ENCODE measurements at places on chromosomes 16 and 17. TPM values are rescaled to one million over a fixed set of nuclear protein-coding genes. Genes with fewer than 3 reads are reported as not detected.

GRCh38 chr17:78716292-78716691 is 65.8 kb downstream of the CYTH1 start:
- no peak for DNase-seq

OTOP3 gene
- total RNA-seq, result not detected

GRCh38 chr17:57071991-57072944 is 12.8 kb upstream of the AKAP1 start:
- no peak for DNase-seq

TNFRSF13B gene
- not detected for total RNA-seq
